Posterior vena cava (tissue), 2 donors: ENCODE measurements at places on chromosomes 11 and 22.

DNA sequence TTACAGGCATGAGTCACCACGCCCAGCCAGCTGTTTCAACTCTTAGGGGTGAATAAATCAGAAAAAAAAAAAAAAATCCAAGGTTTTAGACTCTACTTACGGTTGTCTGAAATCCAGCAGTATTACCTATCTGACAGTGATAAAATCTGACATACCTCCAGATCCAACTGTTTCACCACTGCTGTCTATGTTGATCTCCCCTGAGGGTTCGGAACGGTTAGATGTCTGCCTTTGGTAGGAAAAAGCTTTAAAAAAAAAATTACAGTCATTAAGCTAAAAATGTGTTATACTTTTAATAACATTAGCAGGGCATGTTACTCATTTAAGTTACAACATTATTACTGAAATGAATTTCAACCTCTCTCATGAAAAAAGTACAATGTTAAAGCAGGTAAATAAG lies 21.1 kb downstream of the NCAPD3 start:
- DNase-seq, result no peak

- no peak for DNase-seq
These were observed 316.8 kb downstream of the CASP12 start for GRCh38 chr11:104581246-104581980.

GRCh38 chr11:44886790-44887140 lies 63.9 kb downstream of the TP53I11 start:
- no peak for DNase-seq

- DNase-seq, result no peak
These were observed 25.3 kb upstream of the SESN3 start for GRCh38 chr11:95256321-95256779.

DNA sequence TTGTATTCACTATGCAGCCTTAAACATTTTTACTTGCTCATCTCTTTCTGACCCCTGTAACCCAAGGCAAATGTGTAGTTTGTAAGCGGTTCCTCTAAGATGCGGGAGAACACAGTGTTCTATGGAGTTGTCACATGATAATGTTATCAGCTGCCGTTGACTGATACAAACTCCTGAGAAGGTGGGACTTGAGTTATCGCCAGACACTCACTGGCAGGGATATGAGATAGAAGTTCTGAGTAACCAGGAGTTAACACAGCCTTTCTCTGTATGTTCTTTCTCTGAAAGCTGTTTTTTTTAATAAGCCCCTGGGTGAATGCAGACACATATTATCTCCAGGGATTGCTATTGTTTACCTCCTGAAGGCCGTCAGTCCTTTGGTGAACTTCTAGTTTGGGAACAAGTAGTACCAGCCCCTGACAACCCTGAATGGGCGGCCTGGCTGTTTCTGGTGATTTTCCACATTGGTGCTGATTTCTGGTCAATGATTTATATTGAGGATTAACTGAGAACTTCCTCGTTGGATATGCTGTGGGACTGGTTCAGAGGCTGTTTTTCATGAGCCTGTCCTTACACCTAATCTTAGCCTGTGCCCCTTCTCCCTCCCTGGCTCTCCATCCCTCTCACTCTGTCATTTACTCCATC lies 155.3 kb upstream of the RASSF10 start:
- DNase-seq, result no peak

GRCh38 chr22:45376703-45377102 lies 36.7 kb downstream of the SMC1B start:
- no peak for DNase-seq

GRCh38 chr11:35102267-35102666 lies 36.7 kb upstream of the CD44 start:
- no peak for DNase-seq

GRCh38 chr11:120835601-120836228 lies 188.2 kb upstream of the TBCEL start:
- DNase-seq, result peak; percentile 15

DNA sequence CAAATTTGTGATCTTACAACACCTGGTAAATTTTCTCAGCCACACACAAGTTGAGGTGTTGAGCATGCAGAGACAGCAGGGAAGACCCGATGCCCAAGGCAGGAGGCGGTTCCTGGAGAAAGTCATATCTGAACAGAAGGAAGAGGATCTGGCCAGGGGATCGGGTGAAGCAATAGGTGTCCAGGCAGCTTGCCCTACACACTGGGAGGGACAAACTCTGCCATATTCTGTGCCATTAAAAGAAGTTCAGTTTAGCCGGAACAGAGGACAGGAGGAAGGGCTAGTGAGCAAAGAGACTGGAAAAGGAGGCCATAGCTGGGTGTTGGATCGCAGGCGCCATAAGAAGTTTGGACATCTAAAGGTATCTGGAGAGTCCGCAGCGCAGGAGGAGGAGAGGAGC lies 76.5 kb downstream of the TMPRSS5 start:
- DNase-seq, result no peak

DNA sequence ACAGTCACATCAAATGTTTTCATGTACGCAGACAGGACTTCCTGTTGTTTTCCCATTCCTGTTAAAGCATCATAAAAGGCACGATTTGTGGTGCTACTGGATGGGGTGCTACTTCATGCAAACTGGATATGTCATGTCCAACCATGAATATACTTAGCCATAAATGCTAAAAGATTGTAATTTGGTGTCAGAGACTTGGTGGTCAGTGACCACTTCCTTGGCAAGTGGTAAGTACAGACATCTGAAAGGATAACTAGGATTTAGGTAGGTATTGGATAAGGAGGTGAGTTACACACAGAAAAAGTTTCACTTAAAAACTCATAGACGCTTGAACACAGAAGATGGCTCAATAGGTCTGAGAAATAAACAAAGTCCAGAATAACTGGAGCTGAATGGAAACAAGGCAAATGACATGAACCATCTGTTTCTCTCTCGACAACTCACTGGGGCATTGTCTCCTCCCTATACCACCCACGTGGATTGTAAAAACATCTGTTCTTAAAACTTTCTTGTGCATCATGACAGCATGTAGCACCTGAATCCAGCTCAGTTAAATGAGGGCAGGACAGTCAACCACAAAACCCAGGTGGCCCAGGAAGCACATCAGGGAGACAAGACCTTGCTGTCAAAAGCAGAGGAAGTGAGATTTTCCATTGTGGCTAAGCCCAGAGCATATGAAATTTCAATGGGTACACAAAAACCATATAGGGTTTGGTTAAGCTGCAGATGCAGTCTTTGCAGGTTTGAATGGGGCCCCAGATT lies 22.1 kb upstream of the IGLL5 start:
- DNase-seq, result no peak

DNA sequence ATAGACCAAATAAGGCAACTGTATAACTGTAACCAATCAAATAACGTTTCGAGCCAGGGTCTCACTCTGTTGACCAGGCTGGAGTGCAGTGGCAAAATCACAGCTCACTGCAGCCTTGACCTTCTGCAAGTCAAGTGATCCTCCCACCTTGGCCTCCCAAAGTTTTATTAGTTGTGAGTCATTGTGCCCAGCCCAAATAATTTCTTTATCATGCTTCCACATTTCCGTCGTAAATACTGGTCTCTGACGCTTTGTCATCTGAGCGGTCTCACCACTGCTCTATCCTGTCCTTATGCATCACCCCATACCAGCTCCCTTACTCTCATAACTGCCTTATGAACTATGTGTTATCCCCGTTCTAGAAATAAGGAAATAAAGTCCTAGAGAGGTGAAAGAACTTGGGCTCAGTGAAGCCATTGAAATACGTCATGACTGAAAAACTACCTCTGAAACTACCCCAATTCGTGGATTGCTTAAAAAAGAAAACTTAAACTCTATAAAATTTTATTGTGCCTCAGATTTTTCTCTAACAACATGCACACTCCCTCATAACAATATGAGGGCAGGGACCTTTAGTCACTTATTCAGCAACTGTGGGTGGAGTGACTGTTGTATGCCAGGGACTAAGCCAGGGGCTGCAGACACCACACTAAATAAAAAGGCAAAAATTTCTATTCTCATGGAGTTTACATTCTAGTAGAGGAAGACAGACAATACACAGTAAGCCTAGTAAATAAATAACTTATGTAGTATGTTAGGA lies 15.8 kb upstream of the RTN4RL2 start:
- DNase-seq, result no peak

- peak; percentile 99 for DNase-seq
These were observed at the start of the genes CCDC87 and CCS for GRCh38 chr11:66592457-66593302. Gene CCDC87 (minus strand): TSS chr11:66593063. CDS start chr11:66593015, 48 bp downstream. Gene CCS (plus strand): TSS chr11:66593185. CDS start chr11:66593262, 77 bp downstream.

GRCh38 chr22:49046546-49047361 lies 780.9 kb downstream of the BRD1 start:
- DNase-seq, result peak; percentile 64

GRCh38 chr22:44369293-44369661 lies 56.5 kb upstream of the SHISAL1 start:
- peak; percentile 72 for DNase-seq

GRCh38 chr11:85827748-85828639 lies 17.1 kb upstream of the SYTL2 start:
- no peak for DNase-seq

DNA sequence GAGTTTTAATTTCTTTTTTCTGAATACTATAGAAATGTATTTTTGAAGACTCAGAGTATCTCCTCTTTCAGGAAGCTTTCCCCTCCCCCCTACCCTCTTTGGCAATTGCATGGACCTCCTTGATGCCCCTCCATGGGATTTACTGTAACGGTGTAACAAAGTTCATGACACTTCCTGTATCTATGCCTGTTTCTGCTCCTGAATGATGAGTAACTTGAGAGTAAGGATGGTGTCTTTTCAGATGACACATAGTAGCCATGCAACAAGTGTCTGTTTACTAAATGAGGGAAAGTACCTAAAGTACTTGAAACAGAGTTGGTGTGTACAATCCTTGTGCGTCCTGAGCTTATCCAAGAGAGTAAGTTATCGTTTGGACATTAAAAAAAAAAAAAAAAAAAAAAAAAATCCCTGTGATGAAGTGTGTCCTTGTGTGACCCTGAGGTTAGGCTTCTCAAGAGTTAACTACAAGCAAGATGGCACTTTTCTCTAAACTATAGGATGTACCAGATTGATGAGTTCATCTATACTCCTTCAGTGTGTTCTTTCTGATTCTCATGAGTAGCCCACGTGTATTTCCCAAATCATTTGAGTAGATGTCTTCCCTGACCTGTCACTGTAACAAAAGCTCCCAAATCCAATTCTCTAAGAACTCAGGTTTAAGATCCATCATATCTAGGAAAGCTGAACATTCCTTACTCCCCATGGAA lies 7.4 kb downstream of the ETS1 start:
- DNase-seq, result no peak

GRCh38 chr22:40797427-40797826 lies 21.7 kb downstream of the SLC25A17 start:
- DNase-seq, result no peak

DNA sequence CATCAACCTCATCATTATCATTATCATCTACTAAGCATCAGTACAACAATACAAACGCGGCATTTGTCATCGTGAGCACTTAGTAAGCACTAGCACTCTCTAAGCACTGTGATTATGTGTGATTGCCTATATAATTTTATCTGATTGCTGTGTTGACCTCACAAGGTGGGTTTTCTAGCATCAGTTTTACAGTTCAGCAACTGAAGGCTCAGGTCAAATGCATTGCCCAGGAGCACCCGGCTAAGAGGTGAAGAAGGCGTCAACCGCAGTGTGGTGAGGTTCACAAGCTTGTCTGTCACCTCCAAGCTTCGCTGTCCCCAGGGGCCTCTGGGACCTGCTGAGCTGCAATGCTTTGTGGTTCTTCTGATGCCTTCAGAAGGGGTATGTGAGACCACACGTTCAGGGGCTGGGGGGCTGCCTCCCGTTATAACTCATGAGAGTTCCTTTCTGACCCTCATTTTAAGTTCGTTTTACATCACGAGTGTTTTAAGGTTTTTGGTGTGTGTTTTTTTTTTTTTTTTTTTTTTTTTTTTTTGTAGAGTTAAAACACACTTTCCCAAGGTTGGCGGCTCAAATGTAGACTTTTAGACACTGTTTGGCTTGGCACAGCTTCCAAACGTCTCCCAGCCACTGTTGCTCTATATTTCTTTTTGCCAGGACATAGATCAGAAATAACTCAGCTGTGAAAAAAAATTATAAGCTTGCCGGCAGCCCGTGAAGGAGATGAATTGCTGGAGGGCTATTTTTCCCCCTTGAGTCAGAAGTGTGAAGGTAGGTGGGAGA lies 33.8 kb upstream of the SCUBE1 start:
- DNase-seq, result peak; percentile 62

GRCh38 chr22:39148727-39149535 lies 3.5 kb downstream of the CBX7 start:
- no peak for DNase-seq

- no peak for DNase-seq
These were observed 710 bp downstream of the MTCH2 start for GRCh38 chr11:47641600-47642098.

- DNase-seq, result peak; percentile 95
These were observed 96.5 kb upstream of the FGF3 start for GRCh38 chr11:69915501-69916250.

- peak; percentile 78 for DNase-seq
These were observed 16.4 kb downstream of the IFITM10 start for GRCh38 chr11:1733716-1734640.

DNA sequence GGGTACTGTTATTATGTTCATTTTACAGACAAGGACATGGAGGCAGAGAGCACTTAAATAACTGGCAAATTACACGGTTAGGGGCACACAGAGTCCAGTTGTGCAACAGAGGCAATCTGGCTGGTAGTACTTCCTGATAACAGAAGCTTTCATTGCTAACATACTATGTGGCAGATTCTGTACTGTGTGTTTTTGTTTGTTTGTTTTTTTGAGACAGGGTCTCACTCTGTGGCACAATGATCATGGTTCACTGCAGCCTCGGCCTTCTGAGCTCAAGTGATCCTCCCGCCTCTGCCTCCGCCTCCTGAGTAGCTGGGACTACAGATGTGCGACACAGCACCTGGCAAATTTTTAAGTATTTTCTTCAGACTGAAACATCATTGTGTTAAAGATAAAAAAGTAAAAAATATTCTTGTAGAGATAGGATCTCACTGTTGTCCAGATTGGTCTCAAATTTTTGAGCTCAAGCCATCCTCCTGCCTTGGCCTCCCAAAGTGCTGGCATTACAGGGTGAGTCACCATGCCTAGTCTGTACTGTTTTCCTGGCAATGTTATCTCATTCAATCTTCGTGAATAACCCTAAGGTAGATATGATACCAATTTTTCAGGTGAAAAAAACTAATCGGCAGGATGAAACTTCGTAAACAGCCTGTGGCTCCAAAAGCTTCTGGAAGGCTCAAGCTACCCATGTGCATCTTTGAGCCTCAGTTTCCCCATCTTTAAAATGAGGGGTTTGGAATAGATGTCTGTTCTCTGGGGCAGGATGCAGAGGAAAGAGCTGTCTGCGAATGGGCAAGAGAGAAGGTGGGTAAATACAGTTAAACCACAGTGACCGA lies 921 bp upstream of the NUCB2 start:
- no peak for DNase-seq

DNA sequence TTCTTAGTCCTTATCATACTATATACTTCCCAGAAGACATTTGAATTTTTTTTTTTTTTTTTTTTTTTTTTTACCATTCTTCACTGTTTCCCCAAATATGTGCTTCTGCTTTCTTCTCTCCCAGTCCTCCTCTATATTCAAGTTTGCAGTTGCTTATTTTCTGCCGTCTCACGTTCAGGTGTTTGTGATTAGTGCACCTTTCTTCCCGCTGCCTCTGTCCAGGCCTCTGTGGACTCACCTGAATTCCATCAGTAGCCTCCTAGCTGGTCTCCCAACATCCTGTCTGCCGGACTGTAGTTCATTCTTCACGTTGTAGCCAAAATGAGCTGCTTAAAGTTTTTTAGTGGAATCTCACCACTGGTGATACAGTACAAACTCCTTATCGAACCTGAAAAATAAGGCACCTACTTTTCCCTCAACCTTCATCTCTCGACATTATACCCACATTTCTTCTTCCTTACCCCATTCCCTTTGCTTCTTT lies 795 bp upstream of the MSANTD4 start:
- DNase-seq, result no peak

GRCh38 chr11:17730608-17731462 lies 3.7 kb upstream of the KCNC1 start:
- peak; percentile 92 for DNase-seq
